ENCODE measurements at places on chromosomes 1 and 21.

DNA sequence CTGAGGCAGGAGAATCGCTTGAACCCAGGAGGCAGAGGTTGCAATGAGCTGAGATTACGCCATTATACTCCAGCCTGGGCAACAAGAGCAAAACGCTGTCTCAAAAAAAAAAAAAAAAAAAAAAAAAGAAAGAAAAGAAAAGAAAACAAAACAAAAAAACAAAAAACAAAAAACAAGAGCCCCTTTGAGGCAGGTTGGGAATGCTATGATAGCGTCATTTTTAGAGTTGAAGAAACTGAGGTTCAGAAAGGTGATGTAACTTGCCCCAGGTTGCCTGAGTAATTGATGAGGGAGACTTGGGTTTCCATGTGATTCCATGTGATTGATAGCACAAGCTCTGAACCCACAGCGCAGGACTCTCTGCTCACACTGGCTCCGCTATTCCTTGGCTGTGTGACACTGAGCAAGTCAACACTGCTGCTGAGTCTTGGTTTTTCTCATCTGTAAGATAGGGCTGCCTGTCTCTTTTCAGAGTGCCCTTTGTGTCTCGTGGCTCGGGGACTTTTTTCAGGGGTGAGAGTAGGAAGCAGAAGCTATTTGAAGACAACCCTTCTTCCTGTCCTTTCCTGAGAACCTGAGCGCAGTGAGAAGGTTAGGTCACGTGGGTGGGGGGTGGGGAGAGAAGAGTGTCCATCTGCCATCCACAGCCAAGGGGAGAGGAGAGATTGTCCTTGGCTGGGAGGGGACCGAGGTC is 2.5 kb downstream of the CNR2 start:
- no peak for DNase-seq

- DNase-seq = no peak
Observed at GRCh38 chr1:240985081-240985480, 371.9 kb downstream of the RGS7 start.

- no peak for DNase-seq
Observed at GRCh38 chr21:36847189-36847588, 119.3 kb downstream of the HLCS start.

DNA sequence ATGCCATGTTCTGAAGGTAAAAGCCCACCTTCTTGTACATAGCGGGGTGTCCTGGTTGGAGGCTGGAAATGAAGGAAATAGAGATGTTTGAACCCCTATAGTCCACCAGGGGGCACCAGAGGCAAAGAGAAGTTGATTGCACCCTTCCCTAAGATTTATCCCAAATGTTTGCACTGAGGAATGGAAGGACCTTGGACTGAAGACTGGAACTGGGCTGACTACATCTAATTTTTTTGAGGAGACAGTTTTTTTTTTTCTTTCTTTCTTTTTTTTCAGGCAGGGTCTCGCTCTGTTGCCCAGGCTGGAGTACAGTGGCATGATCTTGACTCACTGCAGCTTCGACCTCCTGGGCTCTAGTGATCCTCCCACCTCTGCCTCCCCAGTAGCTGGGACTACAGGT is 55.3 kb upstream of the EIF4G3 start:
- DNase-seq = no peak

DNA sequence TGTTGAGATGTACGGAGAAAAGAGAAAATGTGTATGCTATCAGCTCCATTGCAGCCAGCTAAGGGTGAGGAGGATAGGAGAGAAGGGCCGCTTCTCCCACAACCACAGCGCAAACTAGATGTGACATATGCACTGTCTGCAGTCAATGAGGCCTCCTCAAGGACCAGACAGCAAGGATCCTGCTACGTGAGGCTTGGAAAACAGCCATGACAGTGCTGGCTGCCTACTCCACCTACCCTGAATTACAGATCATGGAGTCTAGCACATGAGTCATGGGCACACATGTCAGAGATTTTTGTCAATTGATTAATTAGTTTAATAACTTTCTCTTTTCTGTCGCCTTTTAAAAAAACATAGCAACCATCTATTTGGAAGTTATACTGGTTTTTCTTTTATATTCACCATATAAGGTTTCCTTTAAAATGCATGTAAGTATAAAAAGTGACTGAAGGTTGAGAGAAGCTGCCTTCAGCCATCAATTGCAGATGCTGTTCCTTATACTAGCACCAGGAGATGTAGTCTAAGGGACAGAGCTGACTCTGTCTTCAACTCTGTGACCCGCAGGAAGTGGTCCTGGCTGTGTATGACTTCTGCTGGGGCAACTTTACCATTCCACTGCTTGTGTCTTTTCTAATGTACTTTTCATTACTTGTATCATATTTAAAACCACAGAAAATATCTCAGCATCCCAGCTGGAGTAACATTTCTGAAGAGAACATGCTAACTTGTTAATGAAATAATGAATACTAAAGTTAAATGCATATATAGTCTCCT is 3.1 kb downstream of the VPS26C start:
- DNase-seq = no peak

All from right forelimb (tissue), 1 donor.